ENCODE measurements at places on chromosomes 13 and 19.

GRCh38 chr19:47573071-47574026 lies at the start of gene ZNF541:
TSS of gene ZNF541 (minus strand) at chr19:47573148. CDS start at chr19:47555856, 17,292 bp downstream.
- peak; percentile 85 for DNase-seq

- DNase-seq: no peak
Measured at GRCh38 chr19:29663861-29664752, 1.2 kb upstream of the PLEKHF1 start.

DNA sequence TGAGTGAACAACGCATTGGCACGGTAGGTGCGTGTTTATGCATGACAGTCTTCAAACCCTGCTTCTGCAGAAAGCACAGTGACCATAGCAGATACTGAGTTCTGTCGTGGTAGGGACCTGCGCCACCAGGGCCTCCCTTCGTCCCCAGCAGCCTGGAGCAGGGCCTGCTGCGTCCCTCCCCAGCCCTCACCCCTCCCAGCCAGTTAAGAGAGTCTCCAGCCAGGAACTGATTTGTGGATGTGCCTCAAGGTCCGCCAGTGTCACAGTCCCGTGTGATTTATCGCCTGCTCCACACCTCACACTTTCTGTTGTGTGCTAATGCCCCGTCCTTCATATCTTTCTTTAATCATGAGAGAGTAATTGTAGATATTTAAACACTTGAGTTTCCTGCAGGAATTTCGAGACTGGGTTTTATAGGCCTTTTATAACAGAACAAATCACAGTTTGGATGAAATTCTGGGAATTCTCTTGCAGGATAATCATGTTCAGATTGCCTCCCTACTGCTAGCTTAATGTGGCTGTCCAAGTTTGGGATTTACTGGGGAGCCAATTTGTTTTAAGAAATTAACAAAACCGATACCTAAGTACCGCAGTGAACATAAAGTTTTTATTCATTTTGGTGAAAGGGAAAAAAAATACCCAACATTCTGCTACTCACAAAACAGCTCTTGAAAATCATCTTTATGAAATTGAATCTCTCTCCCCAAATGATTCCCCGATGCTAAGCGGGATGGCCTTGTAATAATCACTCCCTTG lies 438.6 kb downstream of the TSHZ3 start:
- no peak for DNase-seq

DNA sequence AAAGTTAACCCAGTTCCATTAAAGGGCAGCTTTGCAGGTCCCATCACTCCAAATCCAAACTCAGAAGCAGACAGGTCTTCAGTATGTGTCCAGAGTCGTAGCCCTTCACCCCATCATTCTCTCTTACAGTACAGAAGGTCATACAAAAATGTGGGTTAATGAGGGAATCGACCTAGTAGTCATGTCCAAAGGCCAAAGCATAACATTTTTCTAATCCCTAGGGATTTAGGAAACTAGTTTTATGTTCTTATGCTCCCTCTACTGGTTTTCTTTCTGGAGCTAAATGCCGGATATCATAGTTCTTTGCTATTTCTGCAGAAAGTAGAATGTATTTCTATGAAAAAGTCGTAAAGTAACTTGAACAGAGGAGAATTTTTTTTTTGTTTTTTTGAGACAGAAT lies 72.2 kb downstream of the DHRS12 start:
- DNase-seq: no peak

DNA sequence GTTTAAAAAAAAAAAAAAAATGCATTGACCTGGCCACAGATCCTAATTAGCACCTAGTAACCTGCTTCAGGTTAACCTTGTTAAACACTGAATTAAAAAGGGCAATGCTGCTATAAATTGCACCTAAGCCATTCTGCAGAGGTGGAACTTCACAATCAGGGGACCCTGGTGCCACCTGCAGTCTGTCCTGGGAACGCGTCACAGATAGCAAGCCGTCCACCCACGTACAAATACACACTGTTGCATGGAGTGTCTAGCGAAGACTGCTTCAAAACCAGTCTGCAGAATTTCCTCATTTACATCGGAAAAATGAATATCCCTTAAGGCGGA lies 169.3 kb downstream of the COL4A1 start:
- DNase-seq: no peak

DNA sequence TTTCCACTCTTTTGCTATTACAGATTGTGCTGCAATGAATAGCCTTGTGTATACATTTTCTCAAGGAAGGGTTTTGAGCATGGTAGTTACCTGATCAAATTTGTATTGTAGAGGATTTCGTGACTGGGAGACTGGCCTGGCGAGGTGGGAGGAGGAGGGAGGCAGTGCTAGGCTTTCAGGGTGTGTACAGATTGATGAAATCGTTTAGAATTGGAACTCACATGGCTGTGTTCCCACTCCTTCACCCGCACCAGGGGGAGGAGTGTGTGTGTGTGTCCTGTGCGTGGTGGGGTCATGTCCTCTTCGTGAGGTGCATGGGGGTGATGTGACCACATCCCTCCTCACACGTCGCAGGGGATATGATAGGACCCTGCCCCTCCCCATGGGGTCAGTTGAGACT lies 8.3 kb downstream of the PGLYRP1 start:
- DNase-seq: no peak

DNA sequence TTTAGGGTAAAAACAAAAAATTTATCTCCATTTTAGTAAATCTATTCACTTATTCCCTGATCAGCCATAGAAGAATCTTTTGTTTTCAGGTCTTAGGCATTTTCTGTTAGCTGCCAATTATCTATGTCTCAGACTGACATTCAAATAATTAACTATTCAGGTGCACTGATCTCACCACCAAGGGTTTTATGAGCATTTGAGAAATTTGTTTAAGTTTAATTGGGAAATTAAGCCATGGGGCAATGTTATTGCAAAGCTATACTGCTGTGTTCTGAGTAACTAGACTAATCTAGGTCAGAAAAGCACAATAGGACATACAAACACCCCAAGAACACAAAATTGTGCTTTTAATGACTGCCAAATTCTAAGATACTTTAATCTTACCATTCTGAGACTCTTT lies 210.7 kb upstream of the EDNRB start:
- no peak for DNase-seq

DNA sequence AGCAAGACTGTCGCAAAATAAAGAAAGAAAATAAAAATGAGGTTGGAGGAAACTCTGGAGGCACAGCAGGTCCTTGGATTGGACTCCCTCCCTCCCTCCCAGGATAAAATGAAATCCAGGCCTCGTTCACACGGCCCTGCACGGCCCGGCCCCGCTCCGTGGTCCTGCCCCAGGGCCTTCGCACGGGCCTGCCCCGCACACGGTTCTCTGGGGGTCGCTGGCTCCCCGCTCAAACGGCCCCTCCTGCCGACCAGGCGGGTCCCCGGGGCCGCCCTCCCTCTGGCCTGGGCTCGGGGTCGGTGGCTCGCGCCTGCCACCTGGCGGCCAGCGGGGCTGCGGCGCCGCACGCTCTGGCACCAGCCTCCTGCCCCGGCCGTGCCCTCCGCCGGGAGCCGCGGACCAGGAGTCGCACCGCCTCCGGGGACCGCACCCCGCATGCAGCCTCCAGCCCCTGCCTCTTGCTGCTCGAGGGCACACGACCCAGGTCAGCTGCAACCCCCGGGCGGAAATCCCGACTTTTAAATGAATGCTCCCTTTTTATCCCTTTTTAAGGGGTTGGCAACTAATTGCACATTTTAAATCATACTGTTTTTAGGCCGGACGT lies 1.5 kb upstream of the WDR18 start:
- DNase-seq: peak; percentile 62

- DNase-seq: no peak
Measured at GRCh38 chr19:29003641-29004409, 209.1 kb downstream of the UQCRFS1 start.

DNA sequence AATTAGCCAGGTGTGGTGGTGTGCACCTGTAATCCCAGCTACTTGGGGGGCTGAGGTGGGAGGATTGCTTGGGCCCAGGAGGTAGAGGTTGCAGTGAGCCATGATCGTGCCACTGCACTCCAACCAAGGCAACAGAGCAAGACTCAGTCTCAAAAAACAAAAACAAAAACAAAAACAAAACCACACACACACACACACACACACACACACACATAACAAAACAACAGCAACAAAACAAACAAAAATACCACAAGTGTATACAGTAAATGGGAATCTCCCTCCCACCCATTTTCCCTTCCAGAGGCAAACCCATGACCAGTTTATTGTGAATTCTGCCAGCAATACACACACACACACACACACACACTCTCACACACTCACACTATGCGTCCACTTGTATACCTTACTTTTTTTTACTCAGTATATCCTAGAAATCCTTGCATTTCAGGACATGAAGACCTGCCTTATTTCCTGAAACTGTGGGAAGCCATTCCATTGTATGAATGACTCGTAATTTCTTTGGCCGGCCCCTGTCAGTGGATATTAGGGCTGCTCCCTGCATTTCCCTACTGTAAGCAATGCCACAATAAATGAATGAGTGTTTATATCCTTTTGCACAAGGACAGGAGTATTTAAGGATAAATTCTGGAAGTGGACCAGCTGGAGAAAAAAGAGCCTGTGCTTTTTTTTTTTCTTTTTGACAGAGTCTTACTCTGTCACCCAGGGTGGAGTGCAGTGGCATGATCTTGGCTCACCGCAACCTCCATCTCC lies 6.9 kb upstream of the PLEKHF1 start:
- DNase-seq: no peak

GRCh38 chr19:5711713-5712161 lies 8.2 kb downstream of the LONP1 start:
- no peak for DNase-seq

Measured in activated CD4-positive, alpha-beta T cell treated with anti-CD3 and anti-CD28 coated beads for 1 hour (primary cell).